H54 (cell line): ENCODE measurements at places on chromosomes 5 and 9.

DNA sequence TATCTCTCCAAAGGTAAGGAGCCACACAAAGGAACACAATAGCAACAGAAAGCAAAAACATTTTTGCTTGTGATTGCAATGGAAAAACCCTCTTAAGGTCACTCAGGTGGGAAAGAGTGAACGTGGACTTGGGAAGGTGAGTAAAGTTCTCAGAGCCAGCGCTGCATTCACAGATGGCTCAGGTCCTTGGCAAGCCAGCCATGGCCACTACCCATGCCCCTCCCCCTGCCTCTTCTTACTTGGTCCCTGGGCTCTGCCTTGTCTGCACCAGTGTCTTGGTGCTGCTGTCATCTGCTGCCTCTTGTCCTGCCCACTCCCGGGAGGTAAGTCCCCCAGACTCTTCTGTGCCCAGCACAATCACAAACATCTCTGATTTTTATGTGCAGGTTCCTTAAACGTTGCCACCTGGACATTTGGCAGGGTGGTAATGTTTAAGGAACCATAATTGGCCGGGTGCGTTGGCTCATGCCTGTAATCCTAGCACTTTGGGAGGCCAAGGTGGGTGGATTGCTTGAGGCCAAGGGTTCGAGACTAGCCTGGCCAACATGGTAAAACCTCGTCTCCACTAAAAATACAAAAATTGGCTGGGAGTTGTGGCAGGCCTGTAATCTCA is 74.6 kb downstream of the FEM1C start:
- DNase-seq: no peak

DNA sequence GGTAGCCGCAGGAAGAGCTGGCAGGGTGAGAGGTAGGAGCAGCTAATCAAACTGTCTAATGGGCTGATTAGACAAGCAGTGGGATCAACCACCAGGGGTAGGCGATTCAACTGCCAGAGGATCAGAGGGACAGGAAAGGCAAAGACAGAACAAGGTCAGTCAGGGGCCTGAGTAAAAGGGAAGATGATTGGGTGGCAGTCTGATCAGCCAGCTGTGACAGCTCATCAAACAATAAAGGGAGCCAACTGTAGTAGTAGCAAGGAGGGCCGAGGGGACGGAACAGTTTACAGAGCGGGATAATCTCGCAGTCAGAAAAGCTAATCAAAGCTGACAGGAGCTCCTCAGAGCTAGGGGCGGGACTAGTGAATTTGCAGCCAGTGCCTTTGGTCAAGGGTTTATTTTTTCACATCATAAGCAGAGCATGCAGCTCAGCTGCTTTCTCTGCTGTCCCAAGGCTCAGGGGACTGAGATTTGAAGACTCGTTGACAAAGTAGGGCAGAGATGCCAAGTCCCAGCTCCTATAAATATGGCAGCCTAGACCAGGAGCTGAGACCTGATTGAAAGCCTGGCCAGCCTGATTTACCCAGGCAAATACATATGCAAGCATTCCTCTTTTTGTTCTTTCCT is 418.2 kb downstream of the GABRG2 start:
- no peak for DNase-seq

GRCh38 chr9:123645126-123645525 is 284.8 kb downstream of the DENND1A start:
- DNase-seq: no peak

DNA sequence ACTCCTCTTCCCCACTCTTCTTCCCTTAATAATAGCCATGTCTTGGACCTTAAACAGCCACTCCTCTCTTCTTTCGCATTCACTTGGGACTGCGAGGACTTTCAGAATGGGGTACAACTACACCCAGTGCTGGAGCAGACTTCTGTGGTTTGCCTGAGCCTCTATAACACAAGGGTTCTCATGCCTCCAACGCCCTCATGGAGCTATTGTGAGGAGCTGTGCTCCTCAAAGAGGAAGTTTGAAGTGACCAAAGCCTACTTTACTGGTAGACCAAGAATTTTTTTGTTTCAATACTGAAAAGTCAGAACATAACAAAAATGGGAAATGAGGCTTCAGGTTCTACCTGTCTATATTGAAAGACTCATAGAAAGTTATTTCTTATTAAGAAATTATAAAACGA is 316.4 kb downstream of the PIK3R1 start:
- no peak for DNase-seq

DNA sequence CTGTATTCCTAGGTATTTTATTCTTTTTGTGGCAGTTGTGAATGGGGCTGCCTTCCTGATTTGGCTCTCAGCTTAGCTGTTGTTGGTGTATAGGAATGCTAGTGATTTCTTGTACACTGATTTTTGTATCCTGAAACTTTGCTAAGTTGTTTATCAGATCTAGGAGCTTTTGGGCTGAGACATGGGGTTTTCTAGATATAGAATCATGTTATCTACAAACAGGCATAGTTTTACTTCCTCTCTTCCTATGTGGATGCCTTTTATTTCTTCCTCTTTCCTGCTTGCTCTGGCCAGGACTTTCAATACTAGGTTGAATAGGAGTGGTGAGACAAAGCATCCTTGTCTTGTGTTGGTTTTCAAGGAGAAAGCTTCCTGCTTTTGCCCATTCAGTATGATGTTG is 129.9 kb downstream of the DMXL1 start:
- DNase-seq: no peak

- DNase-seq: no peak
These were observed 34.7 kb upstream of the GFPT2 start for GRCh38 chr5:180387798-180388197.

GRCh38 chr5:109192555-109193281 is 217.1 kb downstream of the PJA2 start:
- DNase-seq: no peak

GRCh38 chr5:96730586-96730985 is 68.4 kb downstream of the CAST start:
- DNase-seq: no peak

DNA sequence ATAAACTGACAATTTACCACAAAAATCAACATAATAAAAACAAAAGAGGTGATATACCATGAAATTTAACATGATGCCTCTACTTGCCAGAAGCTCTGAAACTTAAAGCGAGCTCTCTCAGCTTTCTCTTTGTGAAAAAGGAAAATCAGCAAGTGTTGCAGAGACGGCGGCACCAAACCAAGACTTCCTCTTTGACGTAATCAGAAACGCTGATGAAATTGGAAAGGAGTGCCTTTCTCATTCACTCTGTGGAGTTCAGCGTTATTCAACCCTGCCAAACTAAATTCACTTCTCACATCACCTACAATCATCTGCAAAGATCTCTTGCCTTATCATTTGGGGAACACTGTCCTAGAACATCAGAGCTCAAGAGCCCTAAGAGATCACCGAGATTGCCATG is 32.2 kb downstream of the ANXA6 start:
- DNase-seq: no peak
